ENCODE measurements at places on chromosomes 13 and 19.
A peak's percentile ranks its signal among the peaks of the same experiment; 100 is the strongest.

- peak; percentile 43 for DNase-seq
Measured at GRCh38 chr19:45922281-45922680, 7.7 kb upstream of the NANOS2 start.

DNA sequence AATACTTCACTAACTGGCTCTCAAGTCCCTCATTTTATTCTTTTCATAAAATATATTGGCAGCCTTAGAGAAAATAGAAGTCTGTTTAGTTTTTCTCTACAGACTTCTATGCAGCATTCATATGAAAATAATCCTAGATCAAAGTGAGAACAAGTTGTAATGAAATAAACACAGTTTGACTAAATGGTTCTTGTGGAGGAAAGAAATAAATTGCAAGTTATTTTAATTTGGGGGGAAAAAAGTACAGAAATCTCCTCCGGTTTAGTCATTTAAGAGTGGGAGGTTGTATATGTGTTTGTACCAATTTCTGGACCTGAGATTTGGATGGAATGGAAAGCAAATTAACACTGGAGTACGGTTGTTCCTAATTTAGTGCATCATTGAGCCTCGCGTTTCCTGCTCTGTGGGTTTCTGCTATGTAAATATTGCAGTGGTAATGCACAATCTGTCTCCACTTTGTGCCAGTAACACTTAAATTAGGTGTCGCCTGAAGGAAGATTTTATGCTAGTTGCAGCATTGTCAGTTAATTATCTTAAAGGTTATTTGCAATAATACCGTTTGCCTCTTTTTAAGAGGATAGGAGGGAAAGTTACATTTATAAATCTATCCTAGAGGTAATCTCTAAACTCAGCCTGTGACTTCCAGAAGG is 100.2 kb downstream of the ZIC5 start:
- DNase-seq, result no peak

GRCh38 chr19:2653710-2654707 is 48.5 kb downstream of the GNG7 start:
- peak; percentile 22 for DNase-seq

DNA sequence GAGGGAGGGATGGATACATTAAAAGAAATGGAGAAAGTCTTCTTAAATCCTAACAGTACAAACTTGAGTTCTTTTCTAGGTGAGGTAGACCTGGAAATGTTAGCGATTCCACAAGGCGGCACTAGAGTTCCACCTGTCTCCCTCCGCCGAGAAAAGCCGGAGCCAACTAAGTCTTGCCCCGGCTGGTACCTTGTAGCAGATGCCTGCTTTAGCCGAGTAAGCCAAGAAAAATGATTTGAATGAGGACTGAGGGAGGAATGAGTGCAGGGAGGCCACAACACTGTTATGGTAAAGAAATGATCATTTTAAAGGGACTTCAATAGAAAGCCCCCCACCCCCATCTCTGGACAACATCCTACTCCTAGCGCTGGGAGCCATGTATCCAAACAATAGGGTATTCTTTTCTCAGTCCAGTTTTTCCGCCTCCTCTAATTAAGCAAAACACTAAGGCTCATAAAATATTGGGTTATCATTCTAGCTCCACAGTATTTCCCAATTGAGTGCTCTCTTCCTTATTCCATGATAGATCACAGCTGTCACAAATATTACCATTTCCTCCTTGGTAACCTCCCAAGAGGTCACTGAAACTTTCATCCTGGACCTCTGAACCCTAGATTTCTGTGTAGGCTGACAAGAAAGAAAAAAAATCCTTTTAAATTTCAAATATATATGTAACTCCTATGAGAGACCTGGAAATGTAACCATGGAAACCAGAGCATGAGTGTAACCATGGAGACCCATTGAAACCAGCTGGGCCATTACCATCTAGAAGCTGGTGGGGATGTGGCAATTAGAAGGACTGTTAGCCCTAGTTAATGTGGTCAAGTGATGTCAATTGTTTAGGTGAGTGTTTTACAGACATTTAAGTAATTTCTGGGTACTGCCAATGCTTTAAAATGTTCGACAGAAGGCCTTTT is 58.3 kb downstream of the GPALPP1 start:
- DNase-seq, result peak; percentile 86

DNA sequence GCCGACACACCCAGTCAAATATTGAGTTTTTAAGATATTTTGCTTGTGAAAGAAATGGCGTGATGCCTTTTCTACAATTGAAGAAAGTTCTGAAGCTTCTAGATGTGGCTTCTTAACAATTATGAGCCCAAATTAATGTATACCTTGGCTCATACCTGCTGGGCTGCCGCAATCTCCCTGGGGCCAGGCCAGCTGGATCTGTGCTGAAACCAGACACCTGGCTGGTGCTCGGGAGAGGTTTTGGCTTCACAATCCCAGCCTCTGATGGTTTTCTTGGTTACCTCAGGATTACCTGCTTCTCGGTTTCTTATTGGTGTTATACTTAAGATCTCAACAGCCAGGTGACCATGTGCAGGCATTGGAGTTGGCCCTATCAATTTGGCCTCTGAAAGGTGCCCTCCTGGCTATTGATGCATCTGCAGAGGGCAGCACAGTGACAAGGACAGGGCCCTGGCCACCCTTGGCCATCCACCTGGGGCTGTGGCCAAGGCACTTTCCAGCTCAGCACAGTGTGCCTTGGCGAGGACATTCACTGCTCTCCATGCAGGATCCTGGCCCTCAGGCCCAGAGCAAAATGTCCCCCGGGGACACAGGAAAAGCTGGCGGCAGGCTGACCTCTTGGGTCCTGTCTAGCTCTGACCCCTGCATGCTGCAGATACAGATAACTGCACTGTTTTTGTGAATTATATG is 305.0 kb downstream of the ZNF536 start:
- no peak for DNase-seq

- peak; percentile 67 for DNase-seq
Measured at GRCh38 chr19:5877882-5878281, 7.5 kb upstream of the FUT5 start.

DNA sequence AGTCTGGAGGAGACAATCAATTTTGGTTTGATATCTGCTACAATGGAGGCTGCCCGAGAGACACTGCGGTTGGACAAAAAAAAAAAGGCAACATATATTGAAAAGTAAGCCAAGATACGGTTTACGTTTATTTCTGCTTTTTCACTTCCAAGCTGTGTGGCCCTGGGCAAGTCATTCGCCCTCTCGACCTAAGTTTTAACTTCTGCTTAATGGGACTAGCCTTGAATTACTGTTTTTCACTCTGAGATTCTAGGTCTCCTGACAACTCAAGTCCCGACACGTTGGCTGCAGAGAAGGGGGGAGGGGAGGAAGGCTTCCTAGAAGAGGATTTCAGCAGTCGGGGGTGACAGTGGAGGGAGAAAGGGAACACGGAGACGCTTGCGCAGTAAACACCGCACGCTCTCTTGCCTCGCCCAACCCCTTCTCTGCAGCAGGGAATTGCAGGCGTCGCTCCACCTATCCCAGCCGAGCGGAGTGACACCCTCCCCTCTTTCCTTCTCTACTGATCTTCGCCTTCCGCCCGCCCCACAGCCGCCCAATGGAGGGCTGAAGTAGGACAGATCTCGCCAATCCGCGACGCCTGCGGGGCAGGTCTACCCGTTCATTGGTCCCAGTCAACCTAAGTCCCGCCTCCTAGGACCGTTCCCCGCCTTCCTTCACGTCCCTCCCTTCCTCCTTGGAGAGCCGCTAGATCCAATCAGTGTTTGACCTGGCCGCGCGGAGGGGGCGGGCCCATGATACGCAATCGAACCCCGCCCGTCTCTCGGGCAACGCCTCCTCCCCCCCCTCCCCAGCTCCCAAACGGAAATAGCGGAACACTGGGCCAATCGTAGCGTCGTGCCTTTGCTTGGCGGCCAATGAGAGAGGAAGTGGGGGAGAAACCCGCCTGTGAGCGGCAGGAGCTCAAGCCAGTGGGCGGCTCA is 533 bp upstream of the AP2A1 start:
- DNase-seq, result peak; percentile 99

GRCh38 chr13:110426735-110427134 is 119.7 kb downstream of the COL4A2 start:
- no peak for DNase-seq

DNA sequence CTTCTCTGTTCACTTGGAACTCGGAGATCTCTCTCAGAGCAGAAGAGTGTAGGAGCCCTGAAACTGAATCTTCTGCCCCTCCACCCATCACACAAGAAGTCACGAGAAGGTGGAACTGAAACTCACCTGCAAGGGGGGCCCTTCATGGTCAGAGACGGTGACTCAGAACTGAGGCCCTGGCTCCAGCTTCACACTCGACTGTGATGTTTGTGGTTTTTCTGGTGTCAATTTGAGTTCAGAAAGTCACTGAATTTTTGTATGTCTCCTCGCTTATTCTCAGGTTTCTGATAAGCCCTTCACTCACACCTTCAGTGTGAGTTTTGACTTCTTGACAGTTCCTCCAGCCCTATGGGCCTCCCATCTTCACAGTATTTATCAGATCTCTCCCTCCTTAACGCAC is 23.1 kb downstream of the SIGLEC5 start:
- DNase-seq, result no peak

DNA sequence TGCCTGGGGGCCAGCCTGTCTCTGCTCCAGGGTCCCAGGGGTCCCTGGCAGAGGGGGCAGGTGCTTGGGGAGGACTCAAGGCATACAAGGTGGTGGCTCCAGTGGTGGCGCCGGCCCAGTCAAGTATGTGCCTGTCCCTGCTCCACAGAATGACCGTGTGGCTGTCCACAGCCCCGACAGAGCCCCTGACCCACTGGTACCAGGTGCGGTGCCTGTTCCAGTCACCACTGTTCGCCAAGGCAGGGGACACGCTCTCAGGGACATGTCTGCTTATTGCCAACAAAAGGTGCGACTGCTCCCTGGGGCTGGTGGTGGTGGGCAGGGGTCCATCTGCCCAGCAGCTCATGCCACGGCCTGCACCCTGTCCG is 8.2 kb downstream of the YIPF2 start:
- DNase-seq, result no peak

DNA sequence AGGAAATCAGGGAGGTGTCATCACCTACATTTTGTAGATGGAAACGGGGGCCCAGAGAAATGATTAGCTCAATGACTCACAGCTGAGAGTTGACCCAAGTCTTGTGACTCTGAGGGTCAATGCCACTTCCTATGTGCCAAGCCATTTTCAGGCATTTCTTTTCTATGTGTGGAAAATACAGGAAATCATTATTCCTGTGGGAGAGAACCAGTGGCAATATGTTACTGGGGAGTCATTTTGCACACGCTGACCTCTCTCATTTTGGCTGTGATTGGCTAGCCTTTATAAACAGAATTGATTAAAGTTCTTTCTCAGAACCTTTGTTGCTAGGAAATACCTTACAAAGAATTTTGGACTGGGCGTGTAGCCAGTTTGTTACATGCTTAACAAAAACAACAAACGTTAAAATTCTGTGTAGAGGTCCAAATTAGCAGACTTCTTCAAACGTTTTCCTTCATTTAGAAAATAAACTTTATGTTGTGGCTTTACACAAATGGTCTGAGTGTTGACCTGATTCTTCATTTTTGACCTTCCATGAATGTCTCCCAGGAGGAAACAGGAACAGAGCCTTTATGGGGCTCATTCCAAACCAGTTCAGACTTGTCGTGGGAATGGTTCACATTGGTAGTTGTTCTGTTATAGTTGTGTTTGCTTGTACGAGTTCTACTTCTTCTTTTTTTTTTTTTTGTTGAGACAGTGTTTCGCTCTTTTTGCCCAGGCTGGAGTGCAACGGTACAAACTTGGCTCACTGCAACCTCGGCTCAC is 11.4 kb downstream of the PCCA start:
- DNase-seq, result peak; percentile 27

DNA sequence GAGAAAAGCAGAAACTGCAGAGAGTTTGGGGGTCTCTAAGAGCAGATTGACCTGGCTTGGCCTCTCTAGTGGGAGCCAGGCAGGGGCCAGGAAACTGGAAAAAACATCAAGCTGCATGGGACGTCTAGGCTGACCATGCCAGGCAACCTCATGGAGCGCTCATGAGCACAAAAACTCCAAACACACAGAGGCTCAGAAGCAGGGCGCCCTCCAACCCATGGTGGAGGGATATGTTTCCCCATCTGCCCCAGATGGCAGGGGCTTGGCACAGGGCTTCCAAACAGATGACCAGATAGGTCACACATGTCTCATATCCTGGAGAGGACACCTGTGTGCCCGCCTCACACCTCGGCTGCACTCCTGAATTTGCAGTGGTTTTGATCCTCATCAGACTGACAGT is 879.0 kb downstream of the UQCRFS1 start:
- DNase-seq, result no peak

GRCh38 chr19:29495901-29496441 is 29.8 kb upstream of the VSTM2B start:
- no peak for DNase-seq

DNA sequence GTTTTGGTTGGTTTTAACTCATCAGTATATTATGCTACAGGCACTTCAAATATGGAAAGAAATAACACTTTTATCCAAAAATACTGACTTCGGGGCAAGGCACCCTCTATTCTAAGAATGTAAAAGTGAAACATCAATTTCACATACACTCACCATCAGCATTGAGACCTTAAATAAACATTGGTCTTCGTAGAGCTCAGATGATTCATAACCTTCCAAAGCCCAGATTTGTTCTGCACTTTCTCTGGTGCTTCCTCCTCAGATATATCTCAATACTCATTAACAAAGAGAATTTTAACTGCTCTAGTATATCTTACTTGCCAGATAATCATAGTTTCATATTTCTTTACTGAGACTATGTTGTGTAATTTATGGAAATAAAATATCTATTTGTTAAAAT is 794.3 kb downstream of the LIG4 start:
- DNase-seq, result no peak

- DNase-seq, result no peak
Measured at GRCh38 chr13:57409656-57410055, 221.9 kb upstream of the PCDH17 start.

DNA sequence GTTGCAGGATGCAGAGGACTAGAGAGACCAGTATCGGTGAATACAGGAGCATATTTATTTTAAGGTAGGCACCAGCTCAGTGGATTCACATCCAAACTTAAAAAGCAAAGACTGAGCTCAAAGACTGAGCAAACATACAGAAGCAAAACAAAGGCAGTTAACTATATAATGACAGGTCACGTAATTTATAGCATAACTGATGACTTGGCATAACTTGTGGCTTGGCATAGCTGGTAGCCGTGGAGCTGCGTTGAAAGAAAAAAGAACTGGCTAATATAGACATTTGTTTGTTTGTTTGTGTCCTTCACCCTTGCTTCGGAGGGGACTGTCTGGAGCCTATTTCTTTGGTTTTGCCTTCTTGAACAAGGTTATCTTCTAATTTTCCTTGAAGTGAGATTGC is 33.7 kb downstream of the ZNF493 start:
- DNase-seq, result no peak

All from HAP-1 (cell line).